ENCODE measurements at places on chromosomes 11 and 22.

DNA sequence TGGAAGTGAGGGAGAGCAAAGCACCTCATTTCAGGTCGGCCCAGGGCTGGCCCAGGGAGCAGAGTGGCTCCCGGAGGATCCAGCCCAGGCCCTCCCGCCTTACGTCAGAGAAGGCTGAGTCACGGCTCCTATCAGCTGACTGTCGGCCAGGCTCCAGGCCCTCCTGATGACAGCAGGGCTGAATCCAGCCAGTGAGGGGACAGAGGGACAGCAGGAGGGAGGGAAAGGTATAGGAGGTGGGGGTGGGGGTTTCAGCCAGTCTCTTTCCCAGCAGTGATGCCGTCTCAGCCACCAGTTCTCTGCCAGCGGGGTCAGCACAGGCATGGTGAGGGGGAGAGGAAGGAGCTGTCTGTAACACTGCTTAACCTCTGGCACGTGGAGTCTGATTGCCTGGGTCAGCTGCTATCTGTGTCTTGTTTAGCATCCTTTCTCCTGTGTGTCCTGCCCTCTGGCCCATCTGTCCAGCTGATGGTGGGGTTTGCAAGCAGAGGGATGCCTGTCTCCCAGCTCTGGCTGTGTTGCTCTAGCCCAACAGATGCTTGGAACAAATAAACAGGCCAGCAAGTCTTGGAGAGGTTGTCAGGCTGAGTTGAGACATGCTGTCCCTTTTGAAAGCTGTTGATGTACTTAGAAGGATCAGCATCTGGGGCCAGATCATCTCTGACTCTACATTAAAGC lies 74.0 kb downstream of the ADAMTS15 start:
- peak; percentile 92 for DNase-seq

DNA sequence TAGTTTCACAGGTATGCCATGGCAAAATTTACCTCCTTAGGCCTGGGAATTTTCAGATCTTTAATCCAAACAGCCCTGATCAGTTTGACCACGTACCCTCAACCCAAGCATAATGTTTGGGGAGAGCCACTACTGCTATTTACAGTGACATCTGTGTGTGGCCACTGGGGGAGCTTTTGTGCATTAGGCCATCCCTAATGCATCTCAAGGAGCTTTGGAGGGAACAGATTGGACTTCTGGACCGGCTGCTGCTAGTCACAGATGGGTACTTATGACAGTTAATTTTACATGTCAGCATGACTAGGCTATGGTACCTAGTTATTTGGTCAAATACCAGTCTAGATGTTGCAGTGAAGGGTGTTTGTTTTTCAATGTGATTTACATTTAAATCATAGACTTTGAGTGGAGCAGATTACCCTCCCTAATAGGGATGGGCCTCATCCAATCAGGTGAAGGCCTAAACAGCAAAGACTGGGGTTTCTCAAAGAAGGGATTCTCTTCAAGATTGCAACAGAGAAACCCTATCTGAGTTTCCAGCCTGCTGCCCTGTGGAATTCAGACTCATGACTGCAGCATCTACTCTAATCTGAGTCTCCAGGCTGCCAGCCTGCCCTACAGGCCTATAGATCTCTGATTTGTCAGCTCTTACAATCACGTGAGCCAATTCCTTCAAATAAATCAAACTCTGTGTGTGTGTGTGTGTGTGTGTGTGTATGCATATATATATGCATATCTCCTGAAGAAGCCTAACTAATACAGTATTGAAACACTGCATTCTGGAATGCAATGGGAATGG lies 38.0 kb upstream of the GALNT18 start:
- no peak for DNase-seq

DNA sequence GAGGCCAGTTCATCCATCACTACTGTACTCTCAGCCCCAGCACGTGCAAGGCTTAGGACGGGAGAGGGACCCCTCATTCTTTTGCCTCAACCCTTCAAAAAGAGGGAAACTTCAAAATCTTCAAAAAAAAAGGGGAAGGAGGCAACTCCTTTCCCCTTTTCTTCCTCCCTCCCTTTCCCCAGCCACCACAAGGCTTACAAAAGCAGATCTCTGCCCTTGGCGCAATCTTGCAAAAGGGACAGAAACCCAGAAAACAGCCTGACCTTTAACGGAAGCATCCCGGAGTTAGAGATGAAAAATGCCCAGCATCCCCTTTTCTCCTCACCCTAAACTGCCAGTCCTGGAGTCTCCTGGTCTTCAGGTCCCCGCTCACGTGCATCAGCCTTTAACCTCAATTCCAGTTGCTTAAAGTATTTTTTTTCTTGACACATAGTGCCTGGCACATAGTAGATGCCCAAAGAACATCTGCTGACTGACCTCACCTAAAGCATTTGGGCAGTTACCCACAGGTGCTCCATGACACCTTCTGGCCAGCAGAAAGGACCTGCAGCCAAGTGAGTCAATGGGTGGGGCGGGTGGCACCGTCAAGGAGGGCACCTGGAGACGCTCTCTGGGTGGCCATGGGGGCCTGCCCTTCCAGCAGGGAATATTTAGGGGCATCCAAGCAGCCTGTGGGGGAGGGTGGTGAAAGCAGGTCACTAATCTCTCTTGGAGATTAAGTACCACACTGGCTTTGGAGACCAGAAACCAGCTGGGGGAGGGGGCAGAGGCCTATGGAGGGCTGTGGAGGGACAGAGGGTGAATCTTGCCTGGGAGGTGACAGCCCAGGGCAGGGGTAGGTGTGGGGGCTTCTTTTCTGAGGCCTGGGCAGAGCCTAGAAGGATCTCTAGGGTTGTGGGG lies 16.3 kb downstream of the NECTIN1 start:
- DNase-seq, result no peak

GRCh38 chr22:45889093-45889538 lies 87.8 kb downstream of the WNT7B start:
- DNase-seq, result no peak

DNA sequence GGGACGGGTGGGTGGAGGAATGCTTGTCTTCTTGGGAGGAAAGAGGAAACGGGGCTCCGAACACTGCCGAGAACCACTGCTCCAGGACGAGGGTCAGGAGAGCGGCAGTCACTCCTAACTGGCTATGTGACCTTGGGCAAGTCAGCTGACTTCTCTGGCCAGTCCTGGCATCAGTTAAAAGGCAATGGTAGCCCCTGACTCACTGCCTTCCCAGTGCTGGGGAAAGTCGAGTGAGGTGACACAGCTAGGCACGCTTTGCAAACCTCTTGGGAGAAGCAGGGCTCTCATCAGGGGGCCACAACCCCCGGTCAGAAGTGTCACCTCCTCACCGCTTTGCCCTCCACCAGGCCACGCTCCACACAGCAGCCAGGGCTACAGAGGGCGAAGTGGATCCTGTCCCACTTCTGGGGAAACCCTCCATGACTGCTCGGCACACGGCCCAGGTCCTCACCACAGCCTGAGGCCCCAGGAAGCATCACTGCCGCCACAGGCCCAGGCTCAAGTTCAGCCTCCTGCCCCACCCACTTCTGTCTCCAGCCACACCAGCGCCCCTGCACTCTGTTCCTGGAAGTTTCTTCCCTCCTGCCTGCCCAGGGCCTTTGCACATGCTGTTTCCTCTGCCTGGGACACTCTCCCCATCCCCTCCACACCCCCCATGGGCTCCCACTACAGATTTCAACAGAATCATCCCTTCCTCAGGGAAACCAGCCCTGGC lies 16.3 kb downstream of the IL2RB start:
- no peak for DNase-seq

- DNase-seq, result no peak
These were observed 5.7 kb downstream of the ZP1 start for GRCh38 chr11:60872961-60873524.

GRCh38 chr22:23713696-23714595 lies 23.1 kb downstream of the RGL4 start:
- no peak for DNase-seq

DNA sequence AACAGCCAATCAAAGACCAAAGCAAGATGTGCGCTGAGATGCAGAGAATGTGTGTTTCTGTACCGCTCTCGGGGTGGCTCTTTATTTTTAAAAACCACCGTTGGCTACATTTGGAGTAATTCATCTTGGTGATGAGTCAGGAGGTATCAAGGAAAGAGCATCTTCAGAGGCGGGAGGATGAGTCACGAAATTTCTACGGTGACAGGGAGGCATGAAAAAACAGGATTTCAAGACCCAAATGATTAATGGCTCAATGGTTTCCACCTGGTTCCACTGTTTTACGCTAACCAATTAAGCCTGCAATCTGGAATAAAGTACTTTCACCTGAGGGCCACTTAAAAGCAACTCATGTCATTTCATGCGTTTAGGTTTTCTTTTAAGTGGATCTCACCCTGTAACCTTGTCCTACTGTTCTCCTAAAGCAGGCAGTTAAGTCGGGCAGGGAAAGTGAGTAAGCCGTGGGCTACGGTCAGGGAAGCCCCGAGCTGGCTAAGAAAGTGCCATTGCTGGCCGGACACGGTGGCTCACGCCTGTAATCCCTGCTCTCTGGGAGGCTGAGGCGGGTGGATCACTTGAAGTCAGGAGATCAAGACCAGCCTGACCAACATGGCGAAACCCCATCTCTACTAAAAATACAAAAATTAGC lies 74.6 kb downstream of the CELSR1 start:
- peak; percentile 84 for DNase-seq

DNA sequence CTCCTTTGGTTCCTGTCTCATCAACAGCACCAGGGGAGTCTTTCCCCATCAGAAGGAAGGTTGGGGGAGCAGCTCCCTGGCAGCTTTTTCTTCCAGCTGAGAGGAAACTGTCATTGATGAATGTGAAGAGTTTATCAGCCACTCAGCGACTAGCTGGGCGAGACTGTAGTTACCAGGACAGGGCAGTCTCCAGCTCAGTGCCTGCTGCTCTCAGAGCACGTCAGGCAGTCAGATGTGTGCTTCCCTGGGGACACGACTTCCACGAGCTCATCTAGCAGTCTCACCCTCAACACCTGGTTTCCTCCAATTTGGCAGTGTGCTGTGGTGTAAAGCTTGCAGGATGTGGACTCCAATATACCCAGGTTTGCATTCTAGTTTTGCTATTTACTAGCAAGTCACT lies 12.5 kb upstream of the C1QTNF4 start:
- no peak for DNase-seq

- DNase-seq, result no peak
These were observed 91.7 kb upstream of the GRAMD1B start for GRCh38 chr11:123338266-123338800.

- no peak for DNase-seq
These were observed 48.7 kb upstream of the APOA1 start for GRCh38 chr11:116885951-116886655.

- no peak for DNase-seq
These were observed at the start of gene PDE2A for GRCh38 chr11:72673943-72674828. PDE2A (minus strand) TSS chr11:72674422; CDS start chr11:72674207, 215 bp downstream.

GRCh38 chr11:92782806-92783205 lies 186.6 kb upstream of the MTNR1B start:
- DNase-seq, result no peak

DNA sequence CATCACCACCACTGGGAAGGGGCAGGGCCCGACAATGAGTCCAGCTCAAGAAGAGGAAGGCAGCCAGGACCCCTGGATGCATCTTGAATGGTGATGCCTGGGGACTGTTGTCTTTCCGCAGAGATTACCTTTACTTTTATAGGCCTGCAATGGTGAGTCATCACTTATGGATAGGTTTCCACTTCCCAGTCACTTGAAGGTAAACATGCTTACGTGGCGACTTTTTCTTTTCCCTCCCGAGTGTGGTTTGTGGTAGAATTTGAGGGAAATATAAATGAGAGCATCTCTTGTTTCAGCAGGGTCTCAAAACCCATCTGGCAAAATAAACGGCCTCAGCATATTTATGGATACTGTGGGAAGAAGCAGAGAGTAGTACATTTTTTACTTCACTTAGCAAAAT lies at the start of gene MMP13:
Gene MMP13, minus strand, starts transcription at position 109 of the 400 bp plus-strand sequence. Its CDS starts 27 bp downstream, at position 82.
- no peak for DNase-seq

DNA sequence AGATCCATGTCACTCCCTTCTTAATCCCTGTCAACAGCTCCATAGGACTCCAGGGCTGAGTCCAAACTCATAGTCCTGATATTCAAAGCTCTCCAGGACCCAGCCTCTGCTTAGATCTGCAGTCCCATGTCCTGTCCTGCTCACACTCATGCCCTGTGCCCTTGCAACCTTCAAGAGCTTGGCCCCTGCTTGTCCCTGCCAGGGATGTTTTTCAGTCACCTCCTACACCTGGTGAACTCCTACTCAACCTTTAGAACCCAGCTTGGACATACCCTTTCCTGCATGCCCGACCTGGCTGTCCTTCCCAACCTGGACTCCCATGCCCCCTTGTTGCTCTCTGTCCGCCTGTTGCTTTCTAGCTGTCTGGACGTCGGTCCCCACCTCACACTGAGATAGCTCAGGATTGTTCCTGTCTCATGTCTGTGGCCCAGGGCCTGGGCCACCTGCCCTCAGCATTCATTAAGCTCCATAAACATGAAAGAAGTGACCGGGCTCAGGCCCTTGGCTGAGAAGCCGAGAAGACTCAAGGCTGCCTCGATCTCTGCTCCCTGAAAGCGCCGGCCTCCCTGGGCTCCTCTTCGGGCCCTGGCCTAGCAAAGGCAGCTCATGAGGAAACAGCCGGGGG lies 48.8 kb upstream of the RTL6 start:
- DNase-seq, result no peak

- no peak for DNase-seq
These were observed 55.9 kb downstream of the RPUSD4 start for GRCh38 chr11:126155402-126156187.

DNA sequence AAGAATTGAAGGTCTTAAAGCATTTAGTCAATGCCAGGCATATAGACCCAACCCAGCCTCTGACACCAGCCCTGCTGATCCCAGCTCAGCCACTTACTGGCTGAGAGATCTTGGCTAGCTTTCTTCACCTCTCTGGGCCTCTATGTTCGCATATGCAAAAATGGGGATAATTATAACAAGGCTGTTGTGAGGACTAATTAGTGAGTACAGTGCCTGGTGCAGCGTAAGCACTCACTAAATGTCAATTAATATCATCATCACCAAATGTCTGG lies 10.5 kb downstream of the CHST1 start:
- no peak for DNase-seq

DNA sequence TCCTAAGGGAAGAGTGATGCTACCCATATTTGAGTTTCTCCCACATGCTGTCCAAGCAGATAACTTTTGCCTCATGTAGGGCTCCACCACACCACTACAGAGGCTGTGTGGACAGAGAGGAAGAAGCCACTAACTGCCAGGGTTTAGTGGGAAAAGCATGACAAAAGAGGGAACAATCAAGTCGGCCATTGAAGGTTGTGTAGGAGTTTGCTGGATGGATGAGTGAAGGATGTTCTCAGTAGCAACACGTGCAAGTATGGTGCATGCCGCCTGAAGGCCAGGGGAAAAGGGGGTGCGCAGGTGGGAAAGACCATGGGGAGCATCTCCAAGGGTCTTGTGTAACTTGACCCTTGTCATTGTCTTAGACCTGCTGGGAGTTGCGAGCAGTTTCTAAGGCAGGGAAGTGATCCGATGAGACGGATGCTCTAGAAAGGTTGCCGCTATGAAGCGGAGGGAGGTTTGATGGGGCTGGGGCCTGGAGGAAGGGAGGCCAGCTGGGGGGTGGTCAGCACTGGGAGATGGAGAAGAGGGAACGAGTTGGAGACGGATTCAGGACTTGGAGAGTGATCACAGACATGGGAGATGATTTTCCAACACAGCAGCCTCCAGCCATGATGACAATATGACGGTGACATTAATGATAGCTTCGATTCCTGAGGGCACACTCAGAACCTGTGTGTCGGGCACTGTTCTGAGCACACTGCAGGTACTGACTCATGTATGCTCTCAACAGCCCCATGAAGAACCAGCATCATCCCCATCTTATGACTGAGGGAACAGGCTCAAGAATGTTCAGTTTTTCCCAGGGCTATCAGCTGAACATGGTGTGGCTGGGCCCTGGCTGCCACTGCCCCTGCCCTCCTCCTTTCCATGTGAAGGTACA lies 53.7 kb downstream of the CD6 start:
- DNase-seq, result no peak

All from NCI-H226 (cell line).